ENCODE measurements at places on chromosomes 1 and 21.

DNA sequence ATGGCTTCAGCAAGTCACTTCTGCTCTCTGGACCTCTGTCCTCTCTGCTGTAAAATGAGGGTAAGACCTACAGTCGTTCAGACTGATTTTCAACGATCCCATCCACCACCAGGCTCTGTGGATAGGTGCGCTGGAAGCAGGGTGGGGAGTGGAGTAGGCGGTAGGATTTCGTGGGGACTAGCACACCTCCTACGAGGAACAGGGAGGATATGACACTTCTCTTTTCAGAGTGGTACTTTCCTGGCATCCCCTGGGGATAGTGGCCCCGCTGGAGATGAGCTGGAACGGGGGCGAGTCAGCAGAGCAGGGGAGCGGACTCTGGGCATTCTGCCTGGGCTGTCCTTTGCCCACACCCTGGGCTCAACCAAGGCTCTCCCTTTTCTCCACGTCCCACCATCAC lies 17.7 kb downstream of the ETNK2 start:
- DNase-seq, result no peak

DNA sequence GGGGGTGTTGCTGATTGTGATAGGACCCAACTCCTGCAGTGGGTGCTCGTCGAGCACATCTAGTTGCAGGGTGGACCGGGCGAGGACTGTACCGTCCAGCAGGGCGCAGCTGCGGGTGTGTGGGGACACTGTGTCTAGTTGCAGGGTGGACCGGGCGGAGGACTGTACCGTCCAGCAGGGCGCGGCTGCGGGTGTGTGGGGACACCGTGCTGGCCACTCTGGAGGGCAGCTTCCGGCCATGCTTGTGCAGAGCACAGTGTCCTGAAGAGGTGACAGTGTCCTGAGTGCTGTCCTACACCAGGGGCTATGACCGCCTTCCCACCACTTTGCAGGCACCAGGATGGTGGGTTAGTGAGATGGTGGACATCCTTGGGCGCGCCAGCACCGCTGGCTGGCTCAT lies 4.6 kb upstream of the TRPM2 start:
- DNase-seq, result no peak

DNA sequence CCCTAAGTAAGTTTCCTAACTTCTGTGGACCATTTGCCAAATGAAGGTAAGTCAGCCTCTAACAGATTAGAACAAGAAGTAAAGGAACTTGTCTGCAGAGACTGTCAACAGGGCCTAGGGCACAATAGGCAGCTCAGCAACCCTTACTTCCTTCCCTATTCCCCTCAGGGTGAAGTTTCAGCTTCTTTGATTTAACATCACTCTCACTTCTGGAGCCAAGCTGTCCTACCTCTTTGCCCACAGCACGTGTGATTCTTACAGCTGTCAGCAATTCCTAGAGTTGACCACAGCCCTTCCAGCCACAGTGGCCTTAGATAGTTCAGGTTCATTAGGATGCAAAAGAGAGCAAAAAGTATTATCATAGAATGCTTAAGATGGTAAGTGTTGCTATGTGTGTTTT lies 7.6 kb upstream of the EIF4G3 start:
- DNase-seq, result peak; percentile 85

GRCh38 chr1:32618673-32619221 lies 31.6 kb downstream of the ZBTB8OS start:
- DNase-seq, result no peak

DNA sequence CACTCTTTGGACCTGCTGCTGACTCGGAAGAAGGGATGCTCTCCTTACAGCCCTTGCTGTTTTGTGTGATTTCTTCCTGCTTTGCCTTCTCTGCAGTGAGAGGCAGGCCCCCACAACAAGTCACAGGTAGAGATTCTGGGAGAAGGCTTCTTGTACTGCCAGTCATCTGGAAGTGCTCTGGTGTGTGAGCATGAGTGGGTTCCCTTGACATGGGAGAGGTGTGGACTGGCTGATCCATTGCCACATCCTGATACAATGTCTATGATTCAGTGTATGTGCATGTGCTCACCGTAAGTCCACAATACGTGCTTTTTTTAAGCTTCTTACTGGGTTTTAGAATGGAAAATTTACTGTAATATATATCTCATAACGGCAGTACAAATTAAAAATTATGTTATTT lies 46.0 kb upstream of the PLA2G4A start:
- DNase-seq, result no peak

DNA sequence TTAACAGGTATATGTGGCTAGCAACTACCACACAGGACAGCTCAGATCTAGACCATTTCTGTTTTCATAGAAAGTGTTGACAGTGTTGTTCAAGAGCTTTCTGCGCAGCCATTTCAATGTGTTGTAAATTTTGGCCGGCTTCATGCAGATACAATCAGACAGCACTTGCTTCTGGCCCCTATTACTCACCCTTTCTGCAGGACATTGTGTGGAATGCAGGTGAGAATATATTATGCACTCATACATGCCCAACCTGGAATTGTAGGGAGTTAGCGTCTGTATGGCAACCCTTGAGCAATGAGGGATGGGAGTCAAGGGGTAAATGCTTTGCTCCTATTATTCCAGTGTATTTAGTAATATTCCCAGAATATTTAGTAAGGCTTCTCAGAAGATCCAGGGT lies 180.9 kb upstream of the PLXNA2 start:
- no peak for DNase-seq

DNA sequence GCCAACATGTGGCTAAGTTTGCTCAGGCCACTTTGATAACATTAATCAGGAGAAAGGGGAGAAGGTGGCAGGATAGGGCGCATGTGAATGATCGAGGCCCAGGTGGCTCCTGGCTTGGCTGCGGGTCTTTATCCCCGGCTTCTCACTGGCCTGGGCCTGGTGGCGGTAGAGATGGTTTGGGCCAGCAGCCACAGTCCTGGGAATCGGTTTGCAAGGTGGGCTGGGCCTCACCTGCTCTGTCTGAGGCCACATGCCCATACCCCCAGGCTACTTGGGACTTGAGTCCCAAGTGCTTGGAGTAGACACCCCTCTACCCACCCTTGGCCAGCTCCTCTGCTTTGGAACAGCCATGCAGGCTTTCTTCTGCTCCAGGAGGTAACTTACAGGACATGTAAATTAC lies 49.7 kb upstream of the DISP3 start:
- no peak for DNase-seq

DNA sequence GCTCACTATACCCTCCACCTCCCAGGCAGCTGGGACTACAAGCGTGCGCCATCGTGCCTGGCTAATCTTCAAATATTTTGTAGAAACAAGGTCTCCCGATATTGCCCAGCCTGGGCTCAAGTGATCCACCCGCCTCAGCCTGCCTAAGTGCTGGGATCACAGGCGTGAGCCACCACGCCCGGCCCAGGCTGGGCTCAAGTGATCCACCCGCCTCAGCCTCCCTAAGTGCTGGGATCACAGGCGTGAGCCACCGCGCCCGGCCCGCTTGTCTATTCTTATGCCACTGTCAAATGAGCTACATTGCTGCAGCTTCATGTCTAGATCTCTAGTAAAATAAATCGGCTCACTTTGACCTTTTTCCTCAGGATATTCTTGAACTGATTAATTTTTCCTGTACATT lies 107.7 kb upstream of the COL6A1 start:
- DNase-seq, result no peak

Data from OCI-LY7 (cell line).